GM23338 (cell line): ENCODE measurements at places on chromosomes 3 and 15. TPM values are rescaled to one million over a fixed set of nuclear protein-coding genes. Genes with fewer than 3 reads are reported as not detected.

DNA sequence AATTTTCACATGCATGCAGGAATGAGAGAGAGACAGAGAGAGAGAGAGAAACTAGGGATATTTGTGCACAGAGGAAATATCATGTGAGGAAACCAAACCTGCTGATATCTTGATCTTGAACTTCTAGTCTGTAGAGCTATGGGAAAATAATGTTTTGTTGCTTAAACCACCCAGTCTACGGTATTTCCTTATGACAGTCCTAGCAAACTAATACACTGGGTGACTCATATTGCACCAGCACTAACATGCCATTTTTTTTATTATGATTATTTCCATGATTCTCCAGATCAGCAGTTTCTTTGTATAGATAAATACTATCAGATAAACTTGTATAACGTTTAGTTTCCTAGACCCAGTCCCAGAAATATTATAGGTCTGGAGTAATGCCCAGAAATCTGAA is 1259.0 kb downstream of the ZPLD1 start:
- H3K4me1 ChIP-seq, result no peaks in the 10 kb centered on the region
- no peaks in the 10 kb centered on the region for H3K36me3 ChIP-seq
- no peak overlapping the region for H3K4me3 ChIP-seq
- H3K27ac ChIP-seq, result no peak overlapping the region
- no peak for DNase-seq

DNA sequence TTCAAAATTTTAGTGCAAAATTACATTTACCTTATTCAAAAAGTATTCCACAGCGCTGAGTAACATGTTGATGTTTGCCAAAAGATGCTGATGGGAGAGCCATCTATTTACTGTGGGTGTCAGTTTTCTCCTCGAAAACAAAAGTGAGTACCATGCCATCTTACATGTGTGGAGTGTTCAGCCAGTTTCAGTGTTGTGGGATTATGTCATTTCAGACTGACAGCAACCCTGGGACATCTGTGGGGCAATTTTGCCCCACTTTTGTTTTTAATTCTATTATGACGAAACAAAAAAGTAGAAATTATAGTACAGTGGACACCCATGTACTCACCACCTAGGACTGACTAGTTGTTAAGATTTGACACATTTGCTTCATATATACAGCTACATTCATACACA is 19.6 kb downstream of the SLCO3A1 start:
- no peak for DNase-seq
- no peaks in the 10 kb centered on the region for H3K4me1 ChIP-seq
- no peak overlapping the region for H3K27ac ChIP-seq
- H3K27me3 ChIP-seq, result no peaks in the 10 kb centered on the region
- H3K36me3 ChIP-seq, result no peaks in the 10 kb centered on the region
- no peak overlapping the region for H3K4me3 ChIP-seq

GRCh38 chr15:40066589-40066988 is 27.6 kb upstream of the SRP14 start:
- no peaks in the 10 kb centered on the region for H3K36me3 ChIP-seq
- 0 out of 2 replicates have a peak overlapping the region, but pooled peaks have one; percentile 39 for H3K27ac ChIP-seq
- H3K27me3 ChIP-seq, result no peaks in the 10 kb centered on the region
- peaks cover 11% of the 10 kb centered on the region for H3K4me1 ChIP-seq

GRCh38 chr15:73857193-73857920 is 16.0 kb upstream of the TBC1D21 start:
- H3K27me3 ChIP-seq, result no peaks in the 10 kb centered on the region
- no peaks in the 10 kb centered on the region for H3K36me3 ChIP-seq
- H3K4me3 ChIP-seq, result no peak overlapping the region
- H3K4me1 ChIP-seq, result peaks cover 7% of the 10 kb centered on the region; the same call in 1 of the 2 replicates
- no peak for DNase-seq

DNA sequence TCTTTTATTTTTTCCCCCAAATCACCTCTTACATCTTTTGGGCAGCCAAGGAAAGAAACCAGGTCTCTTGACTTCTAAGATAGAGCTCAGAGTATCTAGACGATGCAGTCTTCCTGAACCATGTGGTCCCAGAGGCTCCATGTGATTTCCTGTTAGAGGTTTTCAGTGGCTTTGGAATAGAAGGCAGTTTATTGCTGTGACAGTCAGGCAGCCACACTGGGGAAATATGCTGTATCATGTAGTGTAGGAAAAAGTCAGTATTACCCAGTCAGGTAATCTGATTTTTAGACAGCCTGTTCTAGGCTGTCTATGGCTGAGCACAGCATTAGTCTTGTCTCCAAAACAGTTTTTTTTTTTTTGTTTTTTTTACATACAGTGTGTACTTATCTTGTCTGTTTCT is 294.3 kb downstream of the THSD4 start:
- no peak overlapping the region for H3K4me3 ChIP-seq
- no peak overlapping the region for H3K27ac ChIP-seq
- DNase-seq, result no peak
- no peaks in the 10 kb centered on the region for H3K27me3 ChIP-seq

- H3K4me1 ChIP-seq, result peaks cover 19% of the 10 kb centered on the region
- DNase-seq, result peak; percentile 37
- no peaks in the 10 kb centered on the region for H3K36me3 ChIP-seq
Measured at GRCh38 chr15:31098491-31098917, 3.0 kb downstream of the TRPM1 start.

GRCh38 chr3:169289273-169289672 is 374.2 kb downstream of the MECOM start:
- H3K27me3 ChIP-seq, result no peaks in the 10 kb centered on the region
- no peak overlapping the region for H3K4me3 ChIP-seq
- peaks cover 14% of the 10 kb centered on the region for H3K4me1 ChIP-seq

DNA sequence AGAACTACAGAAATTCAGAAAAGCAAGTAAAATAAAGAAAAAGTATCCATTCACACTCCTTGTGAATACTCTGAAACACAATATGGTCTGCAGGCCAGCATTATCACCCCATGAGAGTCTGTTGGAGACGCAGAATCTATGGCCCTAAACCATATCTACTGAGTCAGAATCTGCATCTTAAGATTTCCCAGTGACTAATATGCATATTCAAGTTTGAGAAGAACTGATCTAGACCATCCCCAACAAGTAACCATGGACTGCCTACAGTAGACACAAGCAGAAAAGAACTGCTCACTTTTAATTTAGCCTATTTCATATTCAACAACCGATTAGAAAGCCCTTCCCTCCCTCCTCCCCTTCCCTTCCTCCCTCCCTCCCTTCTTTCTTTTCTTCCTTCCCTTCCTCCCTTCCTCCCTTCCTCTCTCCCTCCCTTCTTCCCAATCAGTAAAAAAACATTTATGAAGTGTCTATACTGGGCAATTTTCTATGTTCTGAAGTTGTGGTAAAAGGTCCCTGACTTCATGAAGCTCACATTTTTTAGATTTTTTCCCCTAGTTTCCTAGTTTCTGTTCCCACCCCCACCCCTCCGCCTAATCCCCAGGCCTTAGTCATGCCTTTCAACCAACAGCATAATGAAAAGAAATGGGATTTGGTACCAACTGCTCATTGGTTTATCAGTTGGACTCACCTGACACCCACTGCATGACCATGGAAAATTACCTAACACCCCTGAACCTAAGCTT is 125.2 kb downstream of the CNTN3 start:
- no peaks in the 10 kb centered on the region for H3K4me1 ChIP-seq
- no peak for DNase-seq
- H3K36me3 ChIP-seq, result no peaks in the 10 kb centered on the region
- H3K27me3 ChIP-seq, result no peaks in the 10 kb centered on the region

DNA sequence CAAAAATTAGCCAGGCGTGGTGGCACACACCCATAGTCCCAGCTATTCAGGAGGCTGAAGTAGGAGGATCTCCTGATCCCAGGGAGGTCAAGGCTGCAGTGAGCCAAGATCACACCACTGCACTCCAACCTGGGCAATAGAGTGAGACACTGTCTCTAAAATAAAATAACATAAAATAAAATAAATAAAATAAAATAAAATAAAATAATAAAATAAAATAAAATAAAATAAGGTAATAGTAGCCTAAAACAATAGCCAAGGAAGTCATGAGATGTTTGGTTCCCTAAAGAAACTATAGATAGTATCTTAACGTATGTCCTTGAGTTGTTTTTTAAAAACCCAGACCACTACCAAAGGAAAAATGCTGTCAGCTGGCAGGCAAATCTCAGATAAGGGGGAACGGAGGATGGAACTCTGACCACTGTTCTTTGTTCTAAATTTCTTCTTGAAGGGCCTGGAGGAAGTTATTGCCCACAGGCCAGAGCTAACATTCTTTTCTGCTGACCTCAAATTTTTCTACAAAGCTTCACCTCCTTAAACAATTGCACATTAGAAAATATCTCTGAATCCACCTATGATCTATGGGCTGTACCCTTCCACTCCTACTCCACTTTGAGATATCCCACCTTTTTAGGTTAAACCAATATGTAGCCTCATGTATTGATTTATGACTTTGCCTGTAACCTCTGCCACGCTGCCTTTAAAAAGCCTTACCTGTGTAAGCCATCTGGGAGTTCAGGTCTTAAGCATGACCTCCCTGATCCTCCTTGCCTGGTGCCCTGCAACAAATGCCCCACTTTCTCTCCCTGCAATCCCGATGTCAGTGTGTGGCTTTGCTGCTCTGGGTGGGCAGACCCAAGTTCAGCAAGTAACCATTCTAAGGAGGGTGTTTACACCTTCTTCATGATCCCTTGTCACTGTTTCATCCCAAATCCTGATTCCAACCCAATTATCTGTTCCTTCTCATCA is 126.2 kb upstream of the BHLHE40 start:
- no peak overlapping the region for H3K4me3 ChIP-seq
- no peak for DNase-seq
- H3K27ac ChIP-seq, result no peak overlapping the region

DNA sequence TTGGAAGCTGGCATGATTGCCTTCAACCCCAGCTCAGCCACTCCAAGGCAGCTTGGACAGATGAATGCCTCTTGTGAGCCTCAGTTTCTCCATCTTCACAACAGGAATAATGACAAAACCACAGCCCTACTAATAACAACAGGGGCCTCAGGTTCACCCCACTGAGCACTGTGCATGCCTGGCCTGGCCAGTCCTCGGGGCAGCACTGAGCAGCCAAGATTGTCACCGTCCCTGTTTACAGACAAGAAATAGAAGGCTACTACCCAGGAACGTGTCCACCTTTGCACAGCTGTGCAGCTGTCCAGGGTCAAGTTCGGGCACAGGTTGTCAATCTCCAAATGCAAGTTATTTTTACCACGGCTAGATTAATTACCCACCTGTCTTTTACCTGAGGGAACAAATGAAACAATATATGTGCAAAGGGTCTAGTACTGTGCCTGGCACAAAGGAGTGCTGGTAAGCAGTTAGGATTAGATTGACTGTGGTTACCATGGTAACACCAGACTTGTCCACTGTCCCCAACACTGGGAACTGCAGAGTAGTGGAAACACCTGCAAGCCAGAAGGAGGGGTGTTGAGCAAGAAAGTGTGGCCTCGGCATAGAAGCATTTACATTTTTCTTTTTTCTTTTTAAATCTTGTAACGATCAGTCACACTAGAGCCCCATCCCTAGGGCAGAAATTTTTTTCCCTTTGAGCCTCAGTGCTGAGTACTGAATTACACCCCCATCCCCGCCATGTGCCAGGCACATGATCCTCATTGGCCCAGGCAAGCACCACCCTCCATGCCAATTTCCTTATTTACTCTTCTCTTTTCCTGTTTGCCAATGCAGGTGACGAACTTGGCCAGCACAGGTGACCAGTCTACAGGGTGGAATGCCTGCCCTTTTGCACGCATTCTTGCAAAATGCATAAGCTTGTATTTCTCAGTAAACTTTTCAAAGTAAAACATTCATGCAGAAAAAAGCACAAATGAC is 66.3 kb upstream of the SLC6A6 start:
- peaks cover 4% of the 10 kb centered on the region for H3K4me1 ChIP-seq
- H3K4me3 ChIP-seq, result no peak overlapping the region
- no peaks in the 10 kb centered on the region for H3K36me3 ChIP-seq
- no peak overlapping the region for H3K27ac ChIP-seq
- H3K27me3 ChIP-seq, result no peaks in the 10 kb centered on the region

GRCh38 chr3:110755345-110755744 is 316.3 kb upstream of the NECTIN3 start:
- no peaks in the 10 kb centered on the region for H3K36me3 ChIP-seq
- H3K4me3 ChIP-seq, result no peak overlapping the region
- H3K27me3 ChIP-seq, result no peaks in the 10 kb centered on the region
- DNase-seq, result peak; percentile 23
- peak overlapping the region; percentile 61 for H3K27ac ChIP-seq

- no peaks in the 10 kb centered on the region for H3K36me3 ChIP-seq
- no peak overlapping the region for H3K4me3 ChIP-seq
- H3K27me3 ChIP-seq, result no peaks in the 10 kb centered on the region
- no peak overlapping the region for H3K27ac ChIP-seq
Measured at GRCh38 chr3:20696388-20697150, 510.6 kb upstream of the SGO1 start.

DNA sequence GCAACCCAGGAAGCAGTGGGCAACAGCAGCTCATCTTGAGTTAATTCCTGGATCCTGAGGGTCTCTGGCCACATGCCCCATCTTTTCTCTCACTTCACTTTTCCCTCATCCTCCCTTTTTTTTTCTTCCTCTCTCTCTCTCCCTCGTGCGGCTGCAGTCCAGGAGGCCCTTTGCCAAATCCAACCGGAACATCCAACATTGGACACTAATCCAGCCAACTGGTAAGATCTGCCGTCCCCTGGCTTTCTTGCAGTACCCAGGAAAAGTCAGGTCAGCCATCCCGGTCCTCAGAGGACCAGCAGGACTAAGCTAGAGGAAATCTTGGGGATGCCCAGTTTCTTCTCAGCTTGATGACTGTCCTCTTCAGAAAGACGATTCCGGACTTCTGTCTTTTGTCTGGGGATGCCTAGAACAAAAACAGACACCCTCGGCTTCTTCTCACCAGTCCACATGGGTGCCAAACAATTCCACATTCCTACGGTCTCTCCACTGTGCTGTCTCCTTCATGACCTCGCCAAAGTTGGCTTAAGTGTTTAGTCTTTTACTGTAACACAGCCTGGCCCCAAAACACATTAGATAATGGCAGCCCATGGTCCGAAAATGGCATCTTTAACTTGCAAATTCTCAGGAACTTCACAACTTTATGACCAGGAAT is 115.6 kb downstream of the GSK3B start:
- H3K27ac ChIP-seq, result no peak overlapping the region
- no peaks in the 10 kb centered on the region for H3K27me3 ChIP-seq
- DNase-seq, result no peak

GRCh38 chr3:45895686-45896468 is 9.5 kb downstream of the CCR9 start:
- H3K36me3 ChIP-seq, result no peaks in the 10 kb centered on the region
- H3K27me3 ChIP-seq, result no peaks in the 10 kb centered on the region
- H3K4me1 ChIP-seq, result no peaks in the 10 kb centered on the region
- no peak overlapping the region for H3K27ac ChIP-seq
- no peak overlapping the region for H3K4me3 ChIP-seq

SUSD5 gene
- 3.6 and 4.3 TPM in 2 replicates for total RNA-seq

POPDC2 gene
- total RNA-seq, result not detected in 2 replicates

MAP2K5 gene
- total RNA-seq, result 13.6 and 13.9 TPM in 2 replicates

DNAH12 gene
- total RNA-seq, result 0.27 TPM in 1 of 2 replicates, not detected in the other

ERC2 gene
- total RNA-seq, result 11.8 and 12.2 TPM in 2 replicates
